ENCODE measurements at places on chromosomes 2 and 18.

DNA sequence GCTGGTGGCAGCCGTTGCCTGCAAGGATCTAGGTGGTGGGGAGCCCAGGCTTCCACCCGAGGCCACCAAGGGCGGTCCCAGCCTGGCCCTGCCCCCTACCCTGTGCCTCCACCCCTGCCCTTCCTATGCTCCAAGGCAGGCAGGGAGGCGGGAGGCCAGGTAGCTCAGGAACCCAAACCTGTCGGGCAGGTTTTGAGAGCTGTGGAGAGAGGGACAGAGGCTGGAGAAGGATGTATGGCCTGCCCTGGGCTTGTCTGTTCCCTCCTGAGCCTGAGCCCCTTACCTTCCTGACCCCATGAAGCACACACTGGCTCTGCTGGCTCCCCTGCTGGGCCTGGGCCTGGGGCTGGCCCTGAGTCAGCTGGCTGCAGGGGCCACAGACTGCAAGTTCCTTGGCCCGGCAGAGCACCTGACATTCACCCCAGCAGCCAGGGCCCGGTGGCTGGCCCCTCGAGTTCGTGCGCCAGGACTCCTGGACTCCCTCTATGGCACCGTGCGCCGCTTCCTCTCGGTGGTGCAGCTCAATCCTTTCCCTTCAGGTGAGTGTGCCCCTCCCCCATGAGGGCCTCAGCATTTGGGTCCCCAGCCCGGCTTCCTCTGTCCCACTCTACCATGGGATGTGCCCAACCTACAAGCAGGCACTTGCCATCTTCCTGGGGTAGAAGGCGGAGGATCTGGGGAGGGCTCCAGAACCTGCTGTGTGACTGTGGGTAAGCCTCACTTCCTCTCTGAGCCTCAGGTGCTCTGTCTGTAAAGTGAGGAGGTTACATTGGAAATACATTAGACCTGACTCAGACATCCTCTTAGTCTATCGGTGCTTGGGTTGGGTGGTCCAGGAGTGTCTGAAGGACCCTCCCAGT is at the start of gene PROM2:
PROM2 (plus strand) TSS at position 159 of the 860 bp plus-strand sequence; CDS start at position 296, 137 bp downstream.
- no peak for DNase-seq

- no peak for DNase-seq
Measured at GRCh38 chr18:75293591-75293990, 83.0 kb downstream of the TSHZ1 start.

- no peak for DNase-seq
Measured at GRCh38 chr2:217870528-217871011, 132.2 kb downstream of the TNS1 start.

DNA sequence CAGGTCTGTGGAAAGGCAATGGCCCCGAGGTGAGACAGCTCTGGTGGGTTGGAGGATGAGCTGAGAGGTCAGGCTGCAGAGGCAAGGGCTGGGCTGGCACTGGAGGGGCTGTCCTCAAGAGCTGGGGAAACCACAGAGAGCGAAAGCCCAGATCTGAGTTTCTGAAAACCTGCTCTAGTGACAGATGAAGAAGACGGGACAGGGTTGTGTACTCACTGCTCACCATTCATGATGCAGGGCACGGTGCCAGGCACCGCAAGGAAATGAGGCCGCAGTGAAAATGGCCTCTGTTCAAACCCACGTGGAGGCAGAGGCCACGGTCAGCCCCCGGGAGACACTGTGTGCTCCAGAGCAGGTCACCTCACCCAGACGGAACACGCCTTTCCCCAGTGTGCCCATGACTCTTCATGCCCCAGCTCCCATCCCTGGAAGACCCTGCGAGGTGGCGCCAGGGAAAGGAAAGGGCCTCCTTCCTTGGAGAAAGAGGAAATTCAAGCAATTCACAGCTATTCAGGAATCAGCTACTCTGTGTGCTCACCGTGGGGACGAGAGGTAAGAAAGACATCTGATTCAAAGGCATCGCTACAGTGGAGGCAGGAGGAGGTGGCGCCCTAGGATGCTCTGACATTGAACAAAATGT is 24.3 kb upstream of the ID2 start:
- no peak for DNase-seq

GRCh38 chr2:236085211-236085610 is 83.0 kb downstream of the GBX2 start:
- no peak for DNase-seq
